Cortex of kidney (tissue), 1 donor: ENCODE measurements at places on chromosomes 13 and 19.

DNA sequence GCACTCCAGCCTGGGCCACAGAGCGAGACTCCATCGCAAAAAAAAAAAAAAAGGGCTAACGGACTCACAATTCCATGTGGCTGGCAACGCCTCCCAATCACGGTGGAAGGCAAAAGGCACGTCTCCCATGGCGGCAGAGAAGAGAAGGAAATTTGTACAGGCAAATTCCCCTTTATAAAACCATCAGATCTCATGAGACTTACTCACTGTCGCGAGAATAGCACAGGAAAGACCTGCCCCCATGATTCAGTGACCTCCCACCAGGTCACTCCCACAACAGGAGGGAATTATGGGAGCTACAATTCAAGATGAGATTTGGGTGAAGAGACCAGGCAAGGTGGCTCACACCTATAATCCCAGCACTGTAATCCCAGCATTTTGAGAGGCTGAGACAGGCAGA lies 18.7 kb upstream of the NMRK2 start:
- DNase-seq, result no peak

GRCh38 chr13:36674337-36675212 lies 755 bp downstream of the SERTM1 start:
- DNase-seq, result no peak

DNA sequence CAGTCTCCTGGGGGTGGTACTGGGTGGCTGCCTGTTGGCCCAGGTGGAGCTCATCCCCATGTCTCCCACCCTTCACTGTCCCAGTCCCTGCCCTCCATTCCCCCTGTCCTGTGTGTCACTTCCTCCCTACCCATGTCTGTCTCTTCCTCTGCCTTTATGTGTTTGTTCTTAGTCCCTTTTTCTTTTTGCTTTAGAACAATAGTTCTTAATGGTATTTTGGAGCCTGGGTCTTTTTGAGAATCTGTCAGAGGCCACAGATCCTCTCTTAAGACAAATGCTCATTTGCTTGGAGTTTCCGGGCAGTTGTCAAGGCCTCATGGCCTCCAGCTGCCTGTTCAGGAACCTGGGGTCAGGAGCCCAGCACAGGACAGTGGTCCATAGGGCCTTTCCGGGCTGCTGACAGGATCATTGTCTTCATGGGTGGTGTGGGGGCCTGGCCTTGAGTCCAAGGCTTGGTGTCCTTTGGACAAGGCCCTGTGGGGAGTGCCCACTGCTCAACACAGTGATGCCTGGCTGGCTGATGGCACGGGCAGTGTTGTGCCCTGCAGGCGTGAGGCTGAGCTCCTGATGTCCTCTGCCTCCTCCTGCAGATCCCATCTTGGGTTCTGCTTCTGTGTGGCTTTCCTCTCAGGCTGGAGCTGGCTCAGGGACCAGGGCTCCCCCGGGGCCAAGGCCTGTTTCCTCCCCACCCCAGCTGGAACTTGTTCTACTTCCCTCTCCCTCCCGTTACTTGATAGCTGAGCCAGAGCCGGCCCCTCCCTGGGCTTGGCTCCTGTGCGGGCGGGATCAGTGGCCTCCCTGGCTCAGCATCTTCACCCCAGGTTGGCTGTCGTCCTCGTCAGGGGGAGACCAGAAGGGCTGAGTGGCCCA lies 3.5 kb downstream of the EGLN2 start:
- no peak for DNase-seq

DNA sequence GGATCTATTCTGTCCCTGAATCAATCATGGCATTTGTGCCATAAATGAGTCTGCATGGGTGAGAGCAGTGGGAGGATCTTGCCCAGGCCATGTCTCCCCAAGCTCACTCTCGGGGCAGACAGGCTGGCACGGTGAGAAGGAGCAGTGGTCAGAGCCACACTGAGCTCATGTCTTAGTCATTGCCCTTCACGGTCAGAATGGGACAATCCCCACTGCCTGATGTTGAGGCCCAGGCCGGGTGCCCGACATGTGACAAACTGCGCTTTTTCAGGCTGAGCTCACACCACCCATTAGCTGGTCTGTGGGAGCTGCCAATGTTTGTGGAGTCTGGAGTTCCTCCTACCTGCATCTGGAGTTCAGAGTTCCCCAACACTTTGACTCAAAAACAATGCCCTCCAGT lies 481.9 kb downstream of the COG6 start:
- DNase-seq, result no peak

DNA sequence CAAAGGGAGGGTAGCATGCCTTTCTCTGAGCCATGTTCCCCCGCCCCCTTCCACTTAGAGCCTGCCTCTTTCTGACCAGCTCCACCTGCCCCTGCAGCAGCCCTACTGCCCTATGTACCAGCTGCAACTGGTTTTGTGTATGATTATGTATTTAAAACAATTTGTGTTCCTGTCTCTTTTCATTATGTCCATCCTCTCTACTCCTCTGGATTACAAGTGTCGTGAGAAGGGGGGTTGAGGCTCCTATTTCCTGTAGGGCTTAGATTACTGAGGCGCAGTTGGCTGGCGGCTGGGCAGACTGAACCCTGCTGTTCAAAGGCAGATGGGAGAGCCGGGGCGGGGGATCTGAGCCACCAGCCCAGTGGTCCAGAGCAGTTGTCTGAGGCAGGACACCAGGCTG lies 213.3 kb downstream of the KCNRG start:
- no peak for DNase-seq

- DNase-seq, result no peak
Observed at GRCh38 chr19:39986643-39987042, 10.2 kb upstream of the ZNF546 start.

GRCh38 chr13:30454991-30455390 lies 10.7 kb downstream of the HMGB1 start:
- DNase-seq, result no peak

- no peak for DNase-seq
Observed at GRCh38 chr19:7013678-7014077, 7.6 kb downstream of the MBD3L2B start.

GRCh38 chr13:28463481-28463880 lies 31.4 kb downstream of the FLT1 start:
- DNase-seq, result no peak
